ENCODE measurements at places on chromosomes 2 and 18.

GRCh38 chr2:165144315-165144714, 59.5 kb downstream of the SCN3A start:
- DNase-seq: peak; percentile 50

DNA sequence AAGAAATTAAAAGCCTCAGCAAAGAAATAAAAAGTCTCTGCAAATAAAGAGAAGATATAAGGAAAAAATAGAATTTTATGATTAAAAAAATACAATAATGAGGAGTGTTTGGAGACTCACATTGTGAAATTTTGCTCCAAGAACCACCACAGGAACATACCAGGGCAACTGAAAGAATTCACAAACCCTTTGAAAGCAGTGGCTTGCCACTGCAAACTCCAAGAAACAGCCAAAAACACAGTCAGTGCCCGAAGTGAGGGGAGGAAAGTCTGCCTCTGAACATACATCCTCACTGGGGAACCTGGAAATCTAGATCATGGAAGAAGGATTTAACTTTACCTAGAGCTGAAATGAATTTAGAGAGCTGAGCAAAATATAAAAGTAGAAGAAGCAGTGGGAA, 33.1 kb downstream of the EVA1A start:
- no peak for DNase-seq

DNA sequence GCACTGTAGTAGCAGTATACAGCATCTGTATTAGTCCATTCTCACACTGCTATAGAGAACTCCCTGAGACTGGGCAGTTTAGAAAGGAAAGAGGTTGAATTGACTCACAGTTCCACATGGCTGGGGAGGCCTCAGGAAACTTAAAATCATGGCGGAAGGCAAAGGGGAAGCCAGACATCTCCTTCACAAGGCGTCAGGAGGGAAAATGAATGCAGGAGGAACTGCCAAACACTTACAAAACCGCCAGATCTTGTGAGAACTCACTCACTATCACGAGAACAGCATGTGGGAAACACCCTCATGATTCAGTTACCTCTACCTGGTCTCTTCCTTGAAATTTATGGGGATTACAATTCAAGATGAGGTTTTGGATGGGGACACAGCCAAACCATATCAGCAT, 25.4 kb downstream of the MAP4K4 start:
- no peak for DNase-seq

DNA sequence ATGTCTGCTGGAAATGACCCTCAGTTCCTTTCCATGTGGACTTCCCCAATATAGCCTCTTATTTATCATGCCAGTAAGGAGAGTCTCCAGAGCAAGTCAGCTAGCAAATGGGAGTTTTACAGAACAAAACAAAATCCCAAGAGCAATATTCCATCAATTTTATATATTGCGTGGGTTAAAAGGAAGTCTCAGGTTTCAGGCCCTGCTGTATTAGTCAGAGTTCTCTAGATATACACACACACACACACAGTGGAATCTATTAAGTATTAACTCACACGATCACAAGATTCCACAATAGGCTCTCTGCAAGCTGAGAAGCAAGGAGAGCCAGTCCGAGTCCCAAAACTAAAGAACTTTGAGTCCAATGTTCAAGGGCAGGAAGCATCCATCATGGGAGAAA, 102.8 kb upstream of the MAP2 start:
- DNase-seq: no peak

- DNase-seq: no peak
Measured at GRCh38 chr2:64637931-64638330, 15.8 kb downstream of the SERTAD2 start.

DNA sequence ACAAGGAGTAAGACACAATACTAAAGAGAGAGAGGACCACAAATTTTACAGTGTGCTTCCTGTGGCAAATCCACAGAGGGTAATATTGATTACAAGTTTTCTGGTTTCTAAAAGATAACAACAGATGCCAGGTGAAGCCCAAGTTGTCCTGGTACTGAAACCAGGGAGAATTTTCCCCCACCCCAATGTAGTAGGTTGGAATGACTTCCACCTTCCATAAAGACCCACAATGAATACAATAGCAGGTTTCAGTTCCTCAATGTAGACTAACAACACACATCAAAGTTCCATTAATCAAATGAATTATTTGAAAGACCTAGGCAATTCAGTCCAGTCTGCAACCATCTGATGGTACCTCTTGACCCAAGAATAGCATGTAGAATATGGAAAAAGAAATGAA, 44.0 kb upstream of the TMEM247 start:
- DNase-seq: no peak

DNA sequence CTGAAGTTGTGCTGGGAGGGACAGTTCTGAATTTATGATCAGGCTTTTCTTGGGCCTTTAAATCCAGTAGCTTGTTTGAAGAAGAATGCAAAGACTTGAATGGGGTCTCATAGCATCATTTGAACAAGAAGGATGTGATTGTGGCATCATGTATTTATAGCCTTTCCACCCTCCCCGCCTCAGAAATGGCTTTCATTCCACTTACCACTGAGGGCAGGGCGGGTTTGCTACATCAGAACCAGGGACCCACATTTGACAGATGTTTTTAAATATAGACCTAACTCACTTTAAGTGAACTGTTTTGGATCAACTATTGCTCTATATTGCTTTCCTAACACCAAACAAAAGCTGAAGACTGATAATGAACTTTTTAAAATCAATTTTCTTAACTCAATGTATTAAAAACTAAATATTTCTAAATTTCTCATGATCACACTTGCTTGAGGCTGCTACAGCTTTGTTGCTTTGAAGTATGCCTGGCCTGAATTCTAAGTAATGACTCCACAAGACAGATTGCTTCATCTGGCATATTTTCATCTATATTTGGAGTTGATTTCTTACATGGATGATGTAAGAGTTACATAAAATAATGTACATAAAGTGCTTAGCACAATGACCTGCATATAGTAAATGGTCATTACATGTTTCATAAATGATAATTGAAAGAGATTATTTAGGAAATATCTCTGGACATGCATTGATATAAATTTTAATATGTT, 1552.9 kb upstream of the SLC39A10 start:
- no peak for DNase-seq

DNA sequence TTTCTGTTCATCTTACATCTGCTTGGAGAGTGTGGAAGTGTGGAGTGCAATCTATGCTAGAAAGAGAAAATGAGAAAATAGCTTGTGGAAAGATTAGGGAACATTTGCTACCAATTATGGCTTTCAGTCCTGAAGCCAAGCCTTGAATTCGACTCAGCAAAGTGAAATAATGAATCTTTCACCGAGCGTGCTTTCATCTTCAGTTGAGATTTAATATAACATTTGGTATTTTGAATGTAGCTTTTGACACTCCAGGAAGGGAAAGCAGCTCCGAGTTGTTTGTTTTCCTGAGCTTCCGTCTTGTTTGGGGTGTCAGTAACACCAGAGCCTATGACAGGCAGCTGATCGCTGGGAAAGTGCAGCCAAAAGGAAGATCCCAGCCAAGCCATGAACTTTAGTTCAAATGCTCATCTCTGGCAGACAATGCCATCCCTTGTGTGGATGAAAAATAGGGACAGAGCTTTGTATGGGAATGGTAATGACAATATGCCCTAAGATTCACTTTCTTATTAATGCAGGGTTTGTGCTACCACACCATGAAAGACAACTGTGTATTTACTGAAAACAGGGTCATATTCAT, 25.0 kb upstream of the PHLPP1 start:
- DNase-seq: no peak

GRCh38 chr2:178845566-178846457, 38.6 kb upstream of the TTN start:
- no peak for DNase-seq

Measured in NAMALWA (cell line).